Fibroblast of skin of right biceps (primary cell): ENCODE measurements at places on chromosomes 6 and 20.
A peak's percentile ranks its signal among the peaks of the same experiment; 100 is the strongest.

DNA sequence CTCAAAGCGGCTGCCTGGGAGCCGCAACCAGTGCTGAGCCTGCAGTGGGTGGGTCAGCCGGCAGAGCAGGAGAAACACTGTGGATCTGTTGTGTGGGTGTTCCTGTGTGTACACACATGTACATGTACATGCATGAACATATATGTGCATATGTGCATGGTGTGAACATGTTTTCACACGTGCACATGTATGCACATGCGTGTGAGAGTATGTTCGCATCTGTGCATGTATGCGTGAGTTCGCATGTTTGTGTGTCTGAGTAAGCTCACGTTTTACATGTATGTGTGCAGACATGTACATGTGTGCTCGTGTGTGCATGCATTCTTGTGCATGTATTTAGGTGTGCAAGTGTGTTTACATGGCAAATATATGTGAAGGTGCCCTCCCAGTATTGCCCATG lies 302.6 kb downstream of the CDH4 start:
- DNase-seq: no peak

DNA sequence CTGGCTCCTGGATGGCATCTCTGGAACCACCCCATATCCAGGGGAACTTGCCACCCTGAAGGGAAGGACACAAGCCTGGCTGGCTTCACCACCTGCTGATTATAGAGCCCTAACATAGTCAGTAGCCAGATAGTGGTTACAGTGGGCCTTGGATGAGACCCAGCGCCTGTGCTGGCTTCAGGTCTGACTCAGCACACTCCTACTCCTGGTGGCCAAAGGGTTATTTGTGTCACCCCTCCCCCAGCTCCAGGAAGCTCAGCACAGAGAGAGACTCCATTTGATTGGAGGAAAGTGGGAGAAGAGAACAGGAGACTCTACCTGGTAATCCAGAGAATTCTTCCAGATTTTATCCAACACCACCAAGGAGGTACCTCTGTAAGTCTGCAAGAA lies 12.8 kb downstream of the SNX14 start:
- peak; percentile 48 for DNase-seq

GRCh38 chr6:47769982-47770381 lies 11.8 kb upstream of the OPN5 start:
- no peak for DNase-seq

GRCh38 chr6:137743493-137743892 lies 123.6 kb upstream of the TNFAIP3 start:
- DNase-seq: no peak
